Activated CD4-positive, CD25-positive, alpha-beta regulatory T cell treated with anti-CD3 and anti-CD28 coated beads, Interleukin-2, amount 50 U/mL, for 16 hours (primary cell): ENCODE measurements at places on chromosomes 5 and 9.

DNA sequence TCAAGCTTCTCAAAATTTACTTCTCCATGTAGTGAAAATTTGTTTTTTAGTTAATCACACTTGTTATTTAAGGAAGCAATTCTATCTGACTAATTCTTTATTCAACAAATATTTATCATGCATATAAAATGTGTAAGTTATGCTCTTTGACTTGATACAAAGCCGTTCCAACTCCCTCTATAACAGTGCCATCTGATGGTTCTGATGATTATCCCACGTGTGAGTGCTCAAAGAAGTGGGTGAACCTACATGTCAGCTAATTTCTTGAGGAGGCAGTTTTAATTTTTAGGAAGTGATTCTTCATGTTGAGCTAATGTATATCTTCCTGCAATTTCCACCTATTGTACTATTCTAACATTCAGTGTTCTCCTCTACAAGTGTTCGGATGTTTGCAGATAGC is 88.8 kb upstream of the BRINP1 start:
- no peak for DNase-seq

- DNase-seq, result no peak
Observed at GRCh38 chr5:72407541-72407940, 87.4 kb downstream of the PTCD2 start.

GRCh38 chr9:134617246-134617645 is 24.4 kb upstream of the COL5A1 start:
- no peak for DNase-seq

DNA sequence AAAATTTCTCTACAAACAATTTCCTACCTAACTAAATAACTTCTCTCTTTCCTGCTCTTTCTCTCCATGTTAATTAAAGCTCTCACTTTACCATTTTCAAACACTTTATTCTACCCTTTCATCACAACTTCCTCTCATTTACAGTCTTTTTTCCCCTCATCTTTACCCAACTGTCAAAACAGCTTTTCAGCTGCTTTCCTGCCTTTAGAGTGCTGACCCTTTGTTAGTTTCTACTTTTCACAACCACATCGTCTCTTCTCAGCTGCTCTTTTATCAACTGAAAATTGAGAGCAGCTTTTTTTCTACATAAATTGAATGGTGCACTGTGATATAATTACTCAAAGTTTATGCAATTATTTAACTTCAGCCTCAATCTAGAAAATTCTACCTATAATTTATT is 3.1 kb upstream of the HOMER1 start:
- no peak for DNase-seq

DNA sequence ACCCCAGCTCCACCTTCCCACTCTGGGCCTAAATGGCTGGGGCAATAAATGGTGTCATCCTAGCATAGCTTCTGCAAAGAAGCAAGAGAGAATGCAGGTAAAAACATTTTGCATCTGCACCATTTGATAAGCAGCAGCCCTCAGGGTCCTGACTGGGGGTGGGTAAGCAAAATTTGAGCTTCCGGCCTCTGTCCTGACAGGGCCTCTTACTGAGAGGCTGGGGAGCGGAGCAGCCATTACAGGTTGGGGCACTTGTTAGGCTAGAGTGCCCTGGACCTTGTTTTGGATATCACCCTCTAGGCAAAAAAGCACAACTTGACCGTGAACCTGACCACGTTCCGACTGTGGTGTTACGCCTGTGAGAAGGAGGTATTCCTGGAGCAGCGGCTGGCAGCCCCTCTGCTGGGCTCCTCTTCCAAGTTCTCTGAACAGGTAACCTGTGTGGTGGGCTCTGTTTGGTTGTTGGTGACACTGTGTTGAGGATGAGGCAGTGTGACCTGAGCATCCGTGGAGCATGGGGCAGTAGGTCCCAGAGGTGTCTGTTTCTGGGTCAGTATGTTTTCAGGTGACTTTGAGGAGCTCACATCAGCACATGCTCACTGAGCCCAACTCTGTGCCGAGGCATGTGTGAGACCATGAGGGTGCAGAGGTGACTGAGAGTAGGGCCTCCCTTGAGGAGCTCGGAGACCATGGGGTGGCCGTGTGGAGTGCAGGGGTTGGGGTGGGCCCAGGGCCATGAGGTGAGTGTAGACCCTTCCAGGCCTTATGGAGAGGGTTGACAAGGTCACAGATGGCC is 23.1 kb downstream of the USP20 start:
- no peak for DNase-seq

DNA sequence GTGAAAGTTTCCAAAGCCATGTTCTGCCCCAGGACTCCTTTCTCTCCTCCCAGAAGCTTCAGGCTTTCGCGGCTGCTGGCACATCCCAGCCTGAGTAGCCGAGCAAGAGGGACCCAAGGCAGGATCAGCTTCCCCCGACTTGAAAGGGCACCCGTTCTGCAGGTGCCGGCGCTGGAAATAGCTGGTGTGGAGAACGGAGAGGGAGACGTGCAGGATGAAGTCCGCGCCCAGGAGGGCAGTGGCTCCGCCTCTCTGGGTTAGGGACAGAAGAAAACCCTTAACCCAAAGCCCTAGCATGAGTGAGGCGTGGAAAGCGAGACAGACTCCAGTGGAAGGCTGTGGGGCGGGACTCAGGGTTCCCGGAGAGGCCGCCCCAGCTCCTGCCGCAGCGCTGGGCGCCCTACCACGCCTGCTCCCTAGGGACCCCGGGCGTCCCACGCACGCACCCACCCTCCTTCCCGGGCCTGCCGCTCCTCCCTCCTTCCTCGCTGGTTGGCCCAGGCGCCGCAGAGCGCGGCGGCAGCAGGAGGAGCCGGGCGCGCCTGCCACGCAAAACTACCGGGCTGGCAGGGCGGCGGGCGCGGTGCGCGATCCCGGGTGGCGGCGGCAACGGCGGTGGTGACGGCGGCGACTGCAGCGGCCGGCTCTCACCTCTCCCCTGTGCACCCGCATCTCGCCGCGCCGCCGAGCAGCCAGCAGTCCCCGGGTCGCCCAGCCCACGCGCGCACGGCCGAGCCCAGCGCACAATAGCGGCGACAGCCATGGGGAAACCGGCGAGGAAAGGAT is at the start of gene SLC1A1:
Gene SLC1A1, plus strand, starts transcription at position 550 of the 786 bp plus-strand sequence. Its CDS starts 212 bp downstream, at position 762.
- DNase-seq, result no peak

- DNase-seq, result no peak
Observed at GRCh38 chr5:161373345-161373707, 173.2 kb downstream of the GABRB2 start.

DNA sequence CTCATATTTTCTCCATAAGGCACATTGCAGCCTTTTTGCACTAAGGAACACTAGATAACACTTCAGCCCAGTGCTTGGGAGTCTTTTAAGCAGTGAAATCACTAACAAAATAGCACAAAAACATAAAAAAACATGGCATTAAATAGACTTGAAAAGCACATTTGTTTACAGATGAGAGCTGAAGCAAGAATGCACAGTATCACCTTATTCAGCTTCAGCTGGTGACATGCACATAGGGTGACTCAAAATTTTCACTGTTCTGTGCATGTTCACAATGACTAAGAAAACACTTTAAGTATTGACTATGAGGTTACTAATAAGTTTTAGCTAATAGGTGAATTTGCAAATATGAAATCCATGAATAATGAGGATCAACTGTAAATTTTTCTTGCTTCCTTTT is 293.9 kb upstream of the TARS1 start:
- DNase-seq, result no peak

GRCh38 chr9:37302277-37302676 is 120.2 kb upstream of the GRHPR start:
- peak; percentile 6 for DNase-seq
